ENCODE measurements at places on chromosomes 13 and 19. TPM values are rescaled to one million over a fixed set of nuclear protein-coding genes. Genes with fewer than 3 reads are reported as not detected.

The ELAVL3 gene
- not detected for polyA plus RNA-seq

GRCh38 chr19:44758596-44758995 is 10.1 kb downstream of the BCL3 start:
- DNase-seq, result no peak

- DNase-seq, result no peak
Observed at GRCh38 chr19:17618936-17619335, 63.5 kb downstream of the COLGALT1 start.

DNA sequence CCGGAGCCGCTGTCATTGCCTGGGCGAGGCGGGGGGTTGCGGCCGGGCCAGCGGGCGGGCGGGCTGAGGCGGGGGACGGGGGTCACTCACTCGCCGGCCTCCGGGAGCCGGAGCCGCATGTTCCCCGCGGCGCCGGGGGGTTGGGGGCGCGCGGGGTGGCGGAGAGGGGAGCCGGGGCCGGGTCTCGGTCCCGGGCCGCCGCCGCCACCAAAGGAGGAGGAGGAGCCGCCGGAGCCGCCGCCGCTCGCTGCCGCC is 149 bp downstream of the MED26 start:
- no peak for DNase-seq

The ABHD17A gene
- polyA plus RNA-seq, result 54.5 TPM

- no peak for DNase-seq
Observed at GRCh38 chr19:55490478-55491432, 2.5 kb downstream of the SSC5D start.

The AP1M2 gene
- 0.17 TPM for polyA plus RNA-seq

DNA sequence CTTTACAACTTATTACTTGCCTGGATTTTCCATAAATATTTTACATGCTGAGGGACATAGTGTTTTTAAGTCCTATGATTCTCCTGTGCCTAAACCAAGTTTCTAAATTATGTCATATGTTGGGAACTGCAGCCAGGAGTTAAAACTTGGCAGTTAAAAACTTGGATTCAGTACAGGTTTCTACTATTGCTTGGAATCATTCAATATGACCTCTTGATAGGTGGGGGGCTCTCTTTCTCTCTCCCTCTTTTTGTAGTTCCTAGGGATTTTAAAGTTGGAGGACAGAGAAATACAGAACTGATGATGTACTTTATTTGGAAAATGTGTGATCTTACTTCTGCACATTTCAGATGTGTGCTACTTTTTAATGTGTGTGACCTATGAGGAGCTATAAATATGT is 4.7 kb downstream of the CSNK1A1L start:
- DNase-seq, result no peak

- DNase-seq, result no peak
Observed at GRCh38 chr19:4472174-4472974, at the start of gene HDGFL2. HDGFL2 (plus strand) TSS chr19:4472297; CDS start chr19:4472351, 54 bp downstream.

DNA sequence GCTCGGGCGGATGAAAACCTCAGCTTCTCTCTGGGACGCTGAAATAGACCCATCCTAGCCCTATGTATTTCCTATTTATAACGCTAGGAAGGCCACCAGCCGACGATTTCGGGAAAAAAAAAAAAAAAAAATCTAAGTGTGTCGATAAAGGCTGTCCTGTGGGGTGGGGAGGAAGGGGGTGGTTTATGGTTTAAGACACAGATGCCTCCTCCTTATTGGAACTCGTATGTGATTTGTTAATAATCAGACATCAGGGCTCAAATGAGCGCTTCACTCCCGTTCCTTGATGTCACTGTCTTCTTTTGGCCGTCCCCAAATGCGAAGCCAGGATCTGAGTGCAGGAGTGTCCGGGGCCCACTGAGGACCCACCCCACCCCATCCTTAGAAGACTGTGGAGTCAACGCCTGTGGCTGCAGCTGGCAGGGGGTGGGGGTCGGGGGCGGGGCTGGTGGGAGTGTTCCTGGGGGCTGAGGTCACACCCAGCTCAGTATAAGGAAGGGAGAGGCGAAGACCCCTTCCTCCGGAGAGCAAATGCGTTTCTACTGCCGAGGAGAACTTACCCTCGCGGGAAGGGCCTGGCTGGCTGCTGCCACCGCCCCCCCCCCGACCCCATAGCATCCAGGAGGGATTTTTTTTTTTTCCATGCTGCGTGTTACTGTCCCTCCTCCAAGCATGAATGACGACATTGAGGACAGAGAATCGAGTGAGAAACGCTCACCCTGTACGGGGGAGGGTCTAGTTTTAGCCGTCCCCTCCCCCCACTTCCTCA is 971 bp downstream of the ATCAY start:
- no peak for DNase-seq

DNA sequence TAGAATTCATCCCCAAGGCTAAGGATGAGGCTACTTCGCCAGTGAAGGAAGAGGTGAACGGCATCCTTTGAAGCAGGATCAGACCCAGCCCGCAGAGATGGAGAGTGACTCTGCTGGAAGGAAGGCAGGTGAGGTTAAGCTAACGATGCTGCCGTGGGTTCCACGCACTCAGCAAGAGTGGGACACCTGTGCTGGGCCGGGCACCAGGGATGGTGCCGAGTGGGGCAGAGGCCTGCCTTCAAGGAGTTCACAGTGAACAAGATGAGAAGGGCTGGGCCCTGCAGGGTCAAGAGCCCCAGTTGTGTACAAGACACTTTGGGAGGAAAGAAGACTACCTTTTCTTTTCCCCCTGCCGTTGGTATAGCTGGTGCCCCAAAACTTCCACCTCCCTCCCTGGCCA is 606.6 kb downstream of the LIG4 start:
- DNase-seq, result no peak

The ZNF154 gene
- polyA plus RNA-seq, result 7.7 TPM

GRCh38 chr19:38842439-38843174 is 7.2 kb downstream of the HNRNPL start:
- no peak for DNase-seq

GRCh38 chr13:36366031-36366430 is 19.8 kb upstream of the SPART start:
- DNase-seq, result no peak

The TMEM145 gene
- polyA plus RNA-seq, result not detected

The ZNF560 gene
- 2.1 TPM for polyA plus RNA-seq

The GIPR gene
- polyA plus RNA-seq, result 0.61 TPM

The LILRA1 gene
- polyA plus RNA-seq, result not detected

- DNase-seq, result no peak
Observed at GRCh38 chr19:10769533-10770491, 51.9 kb downstream of the DNM2 start.

DNA sequence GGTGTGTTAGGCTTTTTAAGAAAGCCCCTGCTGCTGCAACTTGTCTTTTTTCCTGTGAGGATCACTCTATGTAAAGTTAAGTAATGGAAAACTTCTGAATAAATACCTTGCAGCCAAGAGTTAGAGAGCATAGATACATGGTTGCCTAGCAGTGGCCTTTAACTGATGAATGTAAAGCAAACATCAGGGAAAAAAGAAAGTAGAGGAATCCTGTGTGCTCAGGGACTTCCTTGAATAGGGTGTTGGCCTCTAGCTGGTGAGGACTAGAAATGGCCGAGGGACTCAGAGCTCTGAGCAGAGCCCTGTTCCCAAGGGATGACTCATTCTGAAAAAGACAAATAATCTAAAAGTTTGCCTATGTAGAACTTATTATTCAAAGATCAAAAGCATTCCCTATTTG is 135.7 kb downstream of the MIPEP start:
- DNase-seq, result no peak

DNA sequence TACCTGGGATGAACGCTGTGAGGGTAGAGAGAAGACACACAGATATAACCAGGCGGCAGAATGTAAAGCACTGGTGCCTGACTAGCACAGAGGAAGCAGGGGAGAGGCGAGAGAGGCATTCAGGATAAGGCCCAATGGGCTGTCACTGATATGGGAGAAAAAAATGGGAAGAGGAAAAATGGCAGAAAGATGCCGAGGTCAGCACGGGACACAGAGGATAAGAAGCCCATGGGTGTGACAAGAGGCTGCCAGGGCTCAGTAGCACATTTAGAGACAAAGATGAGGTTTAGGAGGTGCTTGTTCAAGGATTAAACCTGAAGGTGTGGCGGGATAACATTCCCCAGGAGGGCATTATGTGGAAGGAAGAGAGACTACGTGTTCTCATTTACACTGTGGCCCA is 5.6 kb downstream of the SMG9 start:
- no peak for DNase-seq

The LILRA5 gene
- not detected for polyA plus RNA-seq

DNA sequence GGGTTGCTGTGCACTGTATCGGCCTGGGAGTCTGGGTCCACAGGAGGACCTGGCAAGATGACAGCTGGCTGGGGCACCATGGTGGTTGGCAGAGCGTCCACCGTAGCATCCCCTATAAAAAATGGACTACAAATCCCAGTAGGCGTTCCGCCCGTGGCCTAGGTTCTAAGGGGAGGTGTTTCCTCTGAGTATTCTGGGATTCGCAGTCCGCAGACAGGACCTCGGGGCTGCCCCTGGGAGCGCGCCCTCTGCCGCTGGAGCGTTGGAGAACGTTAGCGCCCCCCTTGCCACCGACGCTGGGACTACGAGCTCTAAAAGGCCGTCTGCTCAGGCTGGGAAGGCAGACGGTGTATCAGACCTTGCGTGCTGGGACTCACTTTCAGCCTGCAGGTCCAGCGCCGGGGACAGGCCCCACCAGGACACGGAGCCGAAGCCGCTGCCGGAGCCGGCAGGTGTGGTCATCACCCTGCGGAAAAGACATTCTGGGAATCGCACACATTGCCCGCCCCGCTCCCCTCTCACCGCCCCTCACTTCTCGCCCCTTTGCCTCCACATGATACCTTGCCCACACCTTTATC is 372 bp downstream of the DNAAF3 start:
- DNase-seq, result no peak

The NKG7 gene
- polyA plus RNA-seq, result not detected

GRCh38 chr13:97194479-97194878 is 27.7 kb upstream of the MBNL2 start:
- DNase-seq, result no peak

- no peak for DNase-seq
Observed at GRCh38 chr19:38455031-38455430, 21.5 kb downstream of the RYR1 start.

DNA sequence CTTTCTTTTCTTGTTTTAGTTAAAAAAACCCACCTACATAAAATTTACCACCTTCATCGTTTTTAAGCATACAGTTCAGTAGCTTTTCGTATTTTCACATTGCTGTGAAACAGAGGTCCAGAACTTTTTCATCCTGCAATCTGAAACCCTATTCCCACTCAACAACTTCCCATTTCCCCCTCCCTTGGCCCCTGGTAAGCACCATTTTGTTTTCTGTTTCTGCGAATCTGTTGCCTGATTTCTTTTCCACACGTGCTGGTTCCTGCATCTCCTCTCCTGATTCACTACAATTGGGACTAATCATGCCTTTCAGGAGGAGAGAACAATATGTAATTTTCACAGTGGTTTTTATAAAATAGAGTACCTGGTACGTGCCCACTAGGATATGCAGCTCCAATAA is 149.2 kb upstream of the RNF113B start:
- no peak for DNase-seq

GRCh38 chr13:60326273-60326672 is 70.7 kb upstream of the TDRD3 start:
- no peak for DNase-seq

DNA sequence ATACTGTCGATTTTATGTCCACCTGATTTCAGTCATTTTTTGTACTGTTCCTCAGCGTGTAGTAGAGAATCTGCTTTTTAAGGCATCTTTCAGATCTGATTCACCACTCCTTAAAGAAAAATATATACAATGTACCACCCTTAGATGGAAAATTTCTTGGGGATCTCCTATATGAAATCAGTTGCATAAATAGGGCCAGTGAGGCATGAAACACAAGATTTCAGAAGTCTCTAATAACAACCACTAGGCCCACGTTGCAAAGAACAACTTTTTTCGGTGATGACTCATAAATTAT is 1.4 kb downstream of the USP12 start:
- no peak for DNase-seq

DNA sequence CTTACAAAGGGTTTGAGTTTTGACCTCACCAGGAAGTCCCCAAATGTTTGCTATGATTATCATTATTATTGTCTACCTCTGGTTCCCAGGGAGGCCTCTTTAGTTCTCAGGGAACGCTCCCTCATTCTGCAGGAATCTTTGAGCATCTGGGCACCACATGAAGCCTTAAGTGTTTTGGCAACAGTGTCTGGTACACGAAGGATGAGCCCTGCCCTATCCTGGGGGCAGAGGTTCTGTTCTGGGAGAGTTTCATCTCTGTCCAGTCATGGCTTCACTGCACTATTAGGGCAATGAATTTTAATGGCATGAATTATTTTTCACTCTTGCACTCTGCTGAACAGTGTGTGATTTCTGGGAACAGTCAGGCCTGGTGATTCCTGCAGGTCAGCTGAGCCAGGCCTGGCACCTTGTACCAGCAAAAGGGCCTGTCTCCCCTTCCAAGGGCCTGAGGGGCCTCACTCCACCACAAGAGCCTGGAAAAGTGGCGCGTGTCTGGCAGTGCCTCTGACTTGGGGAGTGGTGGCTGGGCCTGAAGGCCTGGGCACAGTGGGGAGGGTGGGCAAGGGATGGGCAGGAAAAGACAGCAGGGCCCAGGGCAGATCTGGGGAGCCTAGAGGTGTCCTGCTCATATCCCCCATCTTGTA is 4.6 kb downstream of the FAM187B start:
- no peak for DNase-seq

The SIX5 gene
- 6.7 TPM for polyA plus RNA-seq

The SIAH3 gene
- not detected for polyA plus RNA-seq

GRCh38 chr13:21541980-21542379 is 62.0 kb downstream of the MICU2 start:
- no peak for DNase-seq

- no peak for DNase-seq
Observed at GRCh38 chr19:33621811-33622504, at the start of gene CHST8. CHST8 (plus strand) TSS chr19:33621953; CDS start chr19:33689262, 67,309 bp downstream.

The ZNF534 gene
- polyA plus RNA-seq, result 0.04 TPM

The C19orf67 gene
- not detected for polyA plus RNA-seq

- peak; percentile 34 for DNase-seq
Observed at GRCh38 chr19:20928371-20928770, 5.3 kb downstream of the ZNF85 start.

The EBI3 gene
- polyA plus RNA-seq, result 1.1 TPM

- no peak for DNase-seq
Observed at GRCh38 chr13:75494491-75494890, 12.5 kb upstream of the TBC1D4 start.

GRCh38 chr19:12521996-12522395 is 29.3 kb downstream of the ZNF564 start:
- no peak for DNase-seq

The ACER1 gene
- not detected for polyA plus RNA-seq
